Smooth muscle cell of bladder (primary cell): ENCODE measurements at places on chromosomes 6 and 20. TPM values are rescaled to one million over a fixed set of nuclear protein-coding genes. Genes with fewer than 3 reads are reported as not detected.

HRH3 gene
- total RNA-seq = not detected in 2 replicates

DEFB124 gene
- not detected in 2 replicates for total RNA-seq

SLC25A27 gene
- total RNA-seq = 16.1 and 17.5 TPM in 2 replicates

CDSN gene
- under 0.01 TPM in 1 of 2 replicates, not detected in the other for total RNA-seq

C6orf132 gene
- 0.46 and 0.71 TPM in 2 replicates for total RNA-seq

SKIC2 gene
- 54.3 and 84.7 TPM in 2 replicates for total RNA-seq

FOXC1 gene
- total RNA-seq = 0.28 and 0.71 TPM in 2 replicates

TBXT gene
- total RNA-seq = not detected in 2 replicates

STX11 gene
- 0.28 and 0.55 TPM in 2 replicates for total RNA-seq

NKAIN2 gene
- total RNA-seq = not detected in 2 replicates

MMP24 gene
- 0.14 and 0.37 TPM in 2 replicates for total RNA-seq

CLPSL1 gene
- not detected in 2 replicates for total RNA-seq

GATA5 gene
- not detected in 2 replicates for total RNA-seq

RAET1E gene
- total RNA-seq = 0.14 and 0.37 TPM in 2 replicates

APOM gene
- 1.3 and 2.8 TPM in 2 replicates for total RNA-seq

MUCL3 gene
- total RNA-seq = not detected in 2 replicates

DLK2 gene
- total RNA-seq = 0.28 and 0.37 TPM in 2 replicates

CST5 gene
- not detected in 2 replicates for total RNA-seq

OXT gene
- 0.18 and 0.28 TPM in 2 replicates for total RNA-seq

DLGAP4 gene
- total RNA-seq = 8.2 and 10.1 TPM in 2 replicates

TRIM15 gene
- not detected in 2 replicates for total RNA-seq

PRR18 gene
- not detected in 2 replicates for total RNA-seq
